ENCODE measurements at places on chromosomes 2 and 18.

DNA sequence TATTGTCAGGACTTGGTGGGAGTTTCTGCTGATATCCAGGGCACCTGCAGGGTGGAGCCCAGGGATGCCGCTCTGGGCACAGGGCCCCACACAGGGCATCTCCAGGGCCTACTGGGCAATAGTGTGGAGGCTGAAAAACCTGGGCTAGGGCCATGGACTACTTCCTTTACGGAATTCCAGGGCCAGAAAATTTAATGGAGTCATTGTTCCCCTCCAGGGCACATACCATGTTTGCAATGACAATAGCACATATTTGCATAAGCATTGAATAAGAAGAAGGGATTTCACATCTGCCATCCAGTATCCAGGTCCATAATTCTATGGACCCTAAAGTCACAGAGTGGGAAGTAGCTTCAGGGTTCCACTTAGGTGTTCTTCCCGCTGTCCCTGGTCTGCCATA is 103.8 kb upstream of the TPO start:
- DNase-seq, result no peak

- DNase-seq, result no peak
Measured at GRCh38 chr2:26654061-26654340, 12.8 kb upstream of the CIB4 start.

DNA sequence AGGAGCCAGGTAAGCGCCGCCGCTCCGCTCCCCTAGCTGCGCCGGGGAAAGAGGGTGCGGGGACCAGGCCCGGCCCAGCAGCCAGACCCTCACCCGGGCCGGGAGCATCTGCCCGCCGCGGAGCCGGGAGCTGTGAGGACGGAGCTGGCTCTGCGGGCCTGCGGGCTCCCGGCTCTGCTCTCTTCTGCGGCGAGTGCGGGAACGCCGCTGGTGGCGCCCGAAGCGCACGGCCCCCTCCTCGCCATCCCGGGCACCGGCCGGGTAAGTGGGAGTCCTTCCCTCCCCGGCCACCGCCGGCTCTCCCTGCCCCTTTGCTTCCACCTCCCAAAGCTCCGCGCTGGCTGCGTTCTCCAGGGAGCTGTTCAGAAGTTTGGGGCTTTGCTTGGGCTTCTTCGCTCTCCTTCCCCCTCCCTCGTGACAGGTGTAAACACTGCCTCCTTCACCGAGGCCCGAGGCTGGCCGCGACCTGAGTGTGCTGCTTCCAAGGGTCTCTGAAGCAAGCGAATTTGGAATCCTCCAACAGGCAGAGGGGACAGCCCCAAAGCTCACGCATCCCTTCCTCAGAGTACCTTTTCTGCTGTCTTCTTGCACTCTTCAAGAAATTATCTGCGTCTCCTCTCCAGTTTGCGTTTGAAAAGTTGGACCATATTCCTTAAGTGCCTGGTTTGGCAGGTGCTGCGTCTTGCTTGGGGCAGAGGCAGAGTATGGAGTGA is 632 bp downstream of the AFTPH start:
- no peak for DNase-seq

- DNase-seq, result no peak
Measured at GRCh38 chr2:154945984-154946383, 247.5 kb downstream of the KCNJ3 start.

GRCh38 chr2:184598316-184599053 is at the start of gene ZNF804A:
ZNF804A (plus strand) TSS chr2:184598529; CDS start chr2:184598960, 431 bp downstream.
- peak; percentile 74 for DNase-seq

Data from head of caudate nucleus (tissue), 42 donors.